SHP77 treated with DMSO at 0.1 percent for 48 hours (cell line): ENCODE measurements at places on chromosomes 7 and 10.

DNA sequence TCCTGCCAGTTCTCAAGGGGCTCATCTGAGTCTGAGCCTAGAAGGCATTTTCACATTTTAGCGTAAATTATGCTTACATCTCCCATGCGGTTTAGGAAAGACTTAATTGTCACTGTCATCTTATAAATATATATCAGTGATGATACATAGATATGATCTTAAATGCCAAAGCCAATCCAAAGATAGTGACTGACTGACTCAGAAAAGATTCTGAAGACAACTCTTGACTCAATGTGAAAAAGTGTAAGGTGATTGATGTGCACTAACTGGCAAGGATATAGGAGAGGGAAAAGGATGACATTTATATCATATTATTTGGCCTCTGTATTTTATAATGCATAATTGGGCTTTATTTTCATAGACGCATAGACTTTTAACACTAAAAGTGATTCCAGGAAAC, 84.9 kb upstream of the LRRN3 start:
- DNase-seq, result no peak

DNA sequence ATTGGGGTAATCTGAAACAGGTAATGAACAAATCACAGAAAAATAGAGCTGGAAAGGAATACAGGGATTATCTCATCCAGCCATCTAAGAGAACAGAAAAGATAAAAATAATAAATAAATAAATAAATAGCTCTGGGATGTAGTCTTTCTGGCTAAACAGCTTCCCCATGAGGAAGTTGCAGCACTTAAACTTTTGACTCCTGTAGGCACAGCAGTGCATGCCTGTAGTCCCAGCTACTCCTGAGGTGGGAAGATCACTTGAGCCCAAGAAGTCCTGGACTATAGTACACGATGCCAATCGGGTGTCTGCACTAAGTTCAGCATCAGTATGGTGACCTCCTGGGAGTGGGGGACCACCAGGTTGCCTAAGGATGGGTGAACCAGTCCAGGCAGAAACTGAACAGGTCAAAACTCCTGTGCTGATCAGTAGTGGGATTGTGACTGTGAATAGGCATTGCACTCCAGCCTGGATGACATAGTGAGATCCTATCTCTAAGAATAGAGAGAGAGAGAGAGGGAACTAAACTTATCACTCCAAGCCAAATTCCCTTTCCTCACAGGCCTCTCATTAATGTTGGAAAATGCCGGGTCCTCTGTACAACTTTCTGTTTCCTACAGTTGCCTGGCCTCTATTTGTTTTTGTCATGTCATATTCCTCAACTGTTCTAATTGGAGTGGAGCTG, 61.7 kb upstream of the CDK13 start:
- no peak for DNase-seq

- no peak for DNase-seq
Observed at GRCh38 chr7:136857573-136857972, 10.9 kb upstream of the CHRM2 start.

DNA sequence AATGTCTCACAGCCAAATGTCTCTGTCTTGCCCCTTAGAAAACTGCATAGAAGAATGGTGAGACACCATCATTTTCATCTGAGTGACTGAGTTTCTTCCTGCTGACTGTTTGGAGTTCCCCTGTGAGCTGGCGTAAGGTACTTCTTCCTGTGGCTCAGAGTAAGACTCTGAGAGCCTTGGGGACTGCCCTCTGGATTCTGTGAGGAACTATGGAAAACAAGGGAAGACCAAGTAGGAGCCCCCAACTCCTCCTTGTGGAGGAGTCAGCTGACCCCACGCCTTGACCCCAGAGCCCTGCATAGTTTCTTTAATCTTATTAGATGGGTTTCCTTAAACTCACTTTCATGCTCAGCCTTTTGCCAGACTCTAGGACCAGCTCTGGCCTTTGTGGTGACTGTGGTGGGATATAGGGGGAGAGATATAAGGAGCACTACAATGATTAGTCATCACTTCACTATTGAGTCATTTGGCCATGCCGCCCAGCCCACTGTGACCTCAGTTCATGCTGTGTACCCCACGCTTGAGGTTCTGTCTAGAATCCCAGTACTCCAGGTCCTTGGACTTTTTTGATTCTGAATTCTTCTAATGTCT, 51.8 kb upstream of the FAM133B start:
- no peak for DNase-seq

GRCh38 chr7:25087855-25088254, 37.2 kb downstream of the CYCS start:
- DNase-seq, result no peak

GRCh38 chr10:109430043-109430760, 493.1 kb downstream of the XPNPEP1 start:
- no peak for DNase-seq

DNA sequence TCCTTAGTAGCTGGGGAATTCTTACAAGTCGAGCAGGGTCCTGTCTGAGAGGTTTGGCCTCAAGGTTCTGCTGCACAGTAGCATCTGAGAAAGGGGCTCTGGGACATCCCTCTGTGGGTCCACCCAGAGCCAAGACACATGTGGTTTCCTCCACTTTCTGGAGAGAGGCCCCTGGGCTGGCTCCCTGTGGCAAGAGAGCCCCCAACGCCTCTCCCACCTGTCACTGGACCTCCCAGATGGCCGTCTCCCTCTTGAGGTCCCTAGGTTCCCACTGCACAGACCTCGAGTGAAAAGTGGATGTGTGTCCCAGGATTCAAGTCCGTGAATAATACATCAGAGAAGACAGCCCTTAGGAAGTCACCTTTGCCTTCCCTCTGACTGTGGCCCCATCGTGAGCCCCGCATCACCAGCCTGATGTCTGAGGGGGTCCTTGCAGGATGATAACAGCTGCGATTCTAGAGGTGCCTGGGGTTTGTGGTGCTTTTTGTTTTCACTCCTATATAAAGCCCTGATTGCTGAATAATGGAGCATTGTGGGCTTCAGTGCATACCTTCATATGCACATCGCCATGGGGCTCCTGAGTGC, 319.0 kb downstream of the GLRX3 start:
- DNase-seq, result no peak

DNA sequence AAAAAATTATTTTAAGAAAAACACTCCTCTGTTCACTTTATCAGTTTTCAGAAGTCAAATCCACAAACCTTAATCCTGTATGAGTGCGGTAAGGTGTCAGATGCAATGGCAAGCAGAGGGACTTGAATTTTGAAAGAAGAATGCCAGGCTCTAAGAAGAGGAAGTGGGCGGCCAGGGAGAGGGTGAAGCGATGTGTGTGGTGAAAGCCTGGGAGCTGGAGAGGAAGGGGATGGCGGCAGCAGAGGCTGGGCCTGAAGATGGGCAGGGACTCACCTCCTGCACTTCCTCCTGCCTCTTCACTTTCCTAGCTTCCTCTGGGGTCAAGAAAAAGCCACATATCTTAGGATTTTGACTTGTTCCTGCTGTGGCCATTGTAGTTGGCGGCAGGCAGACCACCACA, 609.6 kb downstream of the PARD3 start:
- no peak for DNase-seq

- no peak for DNase-seq
Observed at GRCh38 chr10:89360157-89360556, 17.7 kb upstream of the IFIT1B start.

DNA sequence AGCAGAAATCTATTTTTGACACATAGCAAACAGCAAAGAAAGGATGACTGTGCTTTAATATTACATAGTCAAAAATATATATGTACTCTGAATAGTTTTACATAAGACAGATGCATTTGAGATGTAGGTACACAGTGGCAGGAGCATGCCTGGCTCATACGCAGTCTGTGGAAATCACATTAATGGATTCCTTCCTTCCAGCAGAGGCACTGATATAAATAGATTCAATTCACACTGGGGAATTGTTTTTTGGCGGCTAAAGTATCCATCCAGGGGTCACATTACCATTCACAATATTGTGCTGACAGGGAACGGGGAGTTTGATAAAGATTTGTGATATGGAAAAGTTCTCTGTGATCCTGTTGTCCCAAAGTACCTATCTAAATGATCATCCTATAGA, 72.5 kb upstream of the AGR3 start:
- DNase-seq, result no peak

- DNase-seq, result no peak
Observed at GRCh38 chr7:28976022-28976421, 17.9 kb upstream of the TRIL start.

- no peak for DNase-seq
Observed at GRCh38 chr7:122535086-122535485, 163.8 kb downstream of the RNF133 start.

- DNase-seq, result no peak
Observed at GRCh38 chr7:17584822-17585221, 286.4 kb downstream of the AHR start.

DNA sequence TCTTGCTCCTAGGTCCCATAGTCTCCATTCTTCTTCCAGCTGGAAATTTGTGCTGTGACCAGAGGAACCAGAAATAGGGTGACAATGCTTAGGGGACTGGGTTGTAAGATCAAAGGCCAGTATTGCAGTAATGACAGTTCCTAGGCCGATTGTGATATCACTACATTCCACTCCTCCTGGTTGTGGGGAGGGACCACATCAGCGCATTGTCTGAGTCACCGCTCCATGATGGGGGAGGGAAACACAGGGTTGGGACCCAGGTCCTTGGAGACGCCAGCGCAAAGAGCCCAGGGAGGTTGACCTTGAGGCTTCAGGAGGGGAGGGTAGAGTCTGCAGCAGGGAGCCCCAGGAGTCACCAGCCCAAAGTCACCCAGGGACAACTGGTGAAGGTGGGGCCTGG, 20.8 kb upstream of the GGCT start:
- no peak for DNase-seq

GRCh38 chr10:68781613-68782574, 45.4 kb upstream of the STOX1 start:
- no peak for DNase-seq

DNA sequence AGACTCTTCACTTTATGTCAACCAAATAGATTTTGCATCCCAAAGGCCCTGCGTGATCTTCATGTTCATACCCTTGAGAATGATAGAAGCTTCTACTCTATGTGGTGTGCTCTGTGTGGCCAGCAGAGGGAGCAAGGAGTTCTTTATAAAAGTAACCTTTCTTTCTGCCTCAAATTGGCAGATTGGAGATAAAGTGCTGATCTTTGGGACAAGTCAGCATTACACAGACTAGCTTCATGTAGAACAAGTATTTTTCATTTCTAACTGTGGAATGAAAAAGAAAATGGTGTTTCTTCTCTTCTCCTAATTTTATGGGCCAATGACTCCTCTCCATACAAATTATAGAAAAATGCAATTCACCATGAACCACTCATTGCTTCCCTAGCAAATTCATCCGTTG, 1214.1 kb downstream of the SORCS1 start:
- DNase-seq, result peak; percentile 24

GRCh38 chr7:83267141-83267631, 104.5 kb upstream of the PCLO start:
- peak; percentile 56 for DNase-seq

GRCh38 chr7:6096581-6096980, 65.4 kb downstream of the ANKRD61 start:
- no peak for DNase-seq

DNA sequence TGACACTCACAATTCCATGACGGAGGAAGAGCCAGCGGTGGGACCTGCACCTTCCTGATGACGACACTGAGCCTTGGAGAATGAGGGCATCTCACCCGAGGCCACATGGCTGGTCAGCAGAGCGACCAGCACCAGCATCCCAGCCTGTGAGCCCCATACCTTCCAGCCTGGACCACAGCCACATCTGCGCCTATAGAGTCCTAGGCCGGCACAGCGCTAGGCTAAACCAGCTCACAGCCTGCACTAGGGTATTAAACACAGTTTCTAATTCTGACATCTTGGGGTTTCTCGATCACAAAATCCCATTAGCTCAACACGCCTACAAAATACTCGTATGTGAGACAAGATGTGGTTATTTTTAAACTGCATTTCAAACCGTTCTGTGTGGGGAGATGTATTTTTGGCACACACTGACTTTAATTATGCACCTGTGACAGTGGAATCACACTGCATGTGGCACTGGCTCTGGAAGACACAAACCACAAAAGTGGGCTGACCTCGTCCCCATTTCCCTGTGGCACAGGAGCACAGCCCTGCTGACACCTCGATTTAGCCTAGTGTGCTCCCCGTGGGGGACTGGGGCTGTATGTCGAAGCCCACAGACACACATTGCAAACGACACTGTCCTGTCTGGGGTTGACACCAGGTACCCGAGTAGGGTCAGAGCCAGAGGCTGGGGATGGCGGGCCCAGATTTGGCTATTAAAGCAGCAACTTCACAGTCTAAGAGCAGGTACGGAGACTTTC, 32.5 kb downstream of the CPXM2 start:
- DNase-seq, result no peak

DNA sequence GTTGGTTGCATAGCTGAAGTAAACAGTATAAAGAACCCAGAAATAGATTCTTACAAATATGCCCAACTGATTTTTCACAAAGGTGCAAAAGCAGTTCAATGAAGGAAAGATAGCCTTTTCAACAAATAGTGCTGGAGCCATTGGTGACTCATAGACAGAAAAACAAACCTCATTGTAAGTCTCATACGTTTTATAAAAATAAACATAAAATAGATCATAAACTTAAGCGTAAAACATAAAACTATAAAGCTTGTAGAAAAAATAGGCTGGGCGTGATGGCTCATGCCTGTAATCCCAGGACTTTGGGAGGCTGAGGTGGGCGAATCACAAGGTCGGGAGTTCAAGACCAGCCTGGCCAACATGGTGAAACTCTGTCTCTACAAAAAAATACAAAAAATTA, 318.8 kb upstream of the IGFBP3 start:
- DNase-seq, result no peak

GRCh38 chr10:31399171-31399570, 80.2 kb downstream of the ZEB1 start:
- no peak for DNase-seq

DNA sequence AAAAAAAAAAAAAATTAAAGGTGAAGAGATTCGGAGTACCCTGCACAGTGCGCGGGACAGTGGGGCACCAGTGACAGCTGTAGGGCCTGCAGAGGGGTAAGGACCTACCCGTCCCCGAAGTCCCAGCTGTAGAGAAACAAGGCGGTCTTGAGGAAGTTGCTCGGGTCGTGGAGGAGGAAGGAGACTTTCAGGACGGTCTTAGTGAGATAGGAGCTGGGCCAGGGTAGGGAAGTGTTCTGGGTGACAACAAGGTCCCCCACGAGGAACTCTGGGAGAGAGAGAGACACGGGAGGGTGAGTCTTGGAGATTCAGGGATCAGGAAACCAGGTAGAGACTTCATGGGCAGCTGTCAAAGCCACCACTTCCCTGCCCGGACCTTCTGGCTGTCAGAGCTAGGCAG, 9.7 kb downstream of the TMEM130 start:
- no peak for DNase-seq

DNA sequence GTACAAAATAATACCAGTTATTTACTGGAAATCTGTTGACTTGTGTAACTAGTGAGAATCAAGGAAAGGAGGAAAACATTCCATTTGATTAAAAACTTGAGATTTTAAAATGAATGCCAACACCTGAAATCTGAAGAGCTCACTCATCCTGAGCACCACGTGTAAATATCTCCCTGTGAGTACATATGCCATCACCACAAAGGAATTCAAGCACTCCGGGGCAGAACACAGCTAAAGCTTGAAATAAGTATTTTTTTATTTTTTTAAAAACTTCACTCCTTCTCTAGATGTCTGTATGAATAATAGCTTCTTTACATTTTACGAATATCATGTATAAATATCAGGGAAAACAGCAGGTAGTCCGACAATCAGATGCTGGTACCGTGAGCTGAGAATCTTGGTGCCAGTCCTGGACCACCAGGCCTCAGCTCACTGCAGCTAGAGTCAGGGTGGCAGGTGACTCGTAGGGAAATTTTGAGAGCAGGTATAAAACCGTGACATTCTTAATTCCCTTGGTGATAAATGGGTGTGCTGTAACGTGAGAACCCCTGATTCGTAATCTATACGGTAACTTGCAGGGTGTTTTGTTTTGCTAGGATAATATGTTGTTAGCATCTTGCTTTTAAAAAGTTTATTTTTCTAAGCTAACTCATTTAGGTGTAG, 12.7 kb downstream of the LMTK2 start:
- DNase-seq, result no peak
